ENCODE measurements at places on chromosomes 11 and 22.

DNA sequence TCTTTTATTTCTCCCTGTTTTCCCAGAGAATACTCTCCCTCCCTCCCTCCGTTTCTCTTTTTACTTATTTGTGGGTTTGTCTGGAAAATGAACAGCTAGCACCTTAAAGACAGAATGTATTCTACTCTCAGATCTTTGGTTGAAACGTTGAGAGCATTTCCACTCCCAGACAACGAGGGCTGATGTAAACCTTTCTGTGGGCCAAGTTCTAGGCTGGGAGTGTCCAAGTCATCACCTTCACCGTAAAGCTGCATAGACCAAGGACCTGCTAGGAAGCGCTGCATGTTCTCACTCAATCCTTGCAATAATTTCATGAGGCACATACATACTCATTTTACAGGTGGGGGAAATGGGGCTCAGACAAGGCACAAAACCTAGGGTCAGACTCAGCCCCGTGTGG is 32.4 kb downstream of the MYH9 start:
- no peak for DNase-seq

DNA sequence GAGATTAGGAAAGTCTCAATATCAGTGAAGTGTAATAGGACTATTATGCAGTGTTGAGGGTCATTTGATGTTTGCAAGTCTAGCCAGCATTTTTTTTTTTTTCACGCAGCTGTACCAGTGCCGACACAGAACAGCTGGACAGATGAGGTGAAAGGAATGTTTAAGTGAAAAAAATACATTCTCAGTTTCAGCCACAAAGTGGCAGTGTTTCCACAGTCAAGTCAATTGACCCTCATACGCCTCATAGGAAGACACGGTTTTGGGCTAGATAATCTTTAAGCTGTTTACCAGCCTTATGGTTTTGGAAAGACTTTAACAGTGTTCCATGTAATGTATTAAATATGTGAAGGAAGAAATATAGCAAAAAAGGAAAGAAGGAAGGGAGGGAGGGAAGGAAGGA is 349.9 kb upstream of the ANO3 start:
- no peak for DNase-seq

DNA sequence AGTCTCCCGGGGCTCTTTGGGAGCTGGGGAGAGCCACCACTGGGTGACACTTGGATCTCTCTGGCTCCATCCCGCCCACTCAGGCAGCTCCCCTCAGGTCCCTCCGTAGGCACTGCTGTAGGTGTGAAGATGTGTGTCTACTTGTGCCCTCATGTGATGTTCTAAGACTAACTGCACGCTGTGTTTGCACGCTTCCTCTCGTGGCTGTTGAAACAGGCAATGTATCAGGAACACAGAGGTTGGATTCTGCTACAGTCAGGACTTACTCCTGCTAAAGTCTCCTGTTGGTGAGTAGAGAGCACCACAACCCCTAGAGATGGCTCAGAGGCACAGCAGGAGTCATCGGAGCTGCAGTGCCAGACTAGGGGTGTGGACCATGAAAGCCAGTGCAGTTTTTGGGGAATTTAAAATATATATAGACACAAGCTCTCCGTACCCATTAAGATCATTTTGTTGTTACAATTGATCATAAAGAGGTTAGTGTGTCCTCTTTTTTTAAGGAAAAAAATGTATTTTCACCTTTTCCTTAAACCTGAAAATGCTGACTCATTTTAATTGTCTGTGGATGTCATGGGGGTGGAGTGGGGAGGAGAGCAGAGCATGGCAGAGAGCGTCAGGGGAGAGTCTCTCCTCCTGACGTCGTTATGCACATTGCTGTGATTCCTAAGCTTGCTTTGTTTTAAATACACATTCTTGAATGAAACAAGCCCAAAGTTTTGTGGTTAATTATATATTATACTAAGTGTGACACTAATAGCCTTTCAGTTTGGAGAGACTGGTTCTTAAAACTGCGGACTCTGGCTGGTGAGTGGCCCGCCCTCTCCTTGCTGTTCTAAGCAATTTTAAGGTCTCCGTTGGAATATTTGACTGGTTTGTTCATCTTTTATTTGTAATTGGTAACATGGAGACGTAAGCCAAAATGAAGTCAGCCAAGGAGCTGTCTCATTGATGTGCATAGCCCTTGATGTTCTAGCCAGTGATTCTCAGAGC is 16.2 kb upstream of the CTTN start:
- no peak for DNase-seq

DNA sequence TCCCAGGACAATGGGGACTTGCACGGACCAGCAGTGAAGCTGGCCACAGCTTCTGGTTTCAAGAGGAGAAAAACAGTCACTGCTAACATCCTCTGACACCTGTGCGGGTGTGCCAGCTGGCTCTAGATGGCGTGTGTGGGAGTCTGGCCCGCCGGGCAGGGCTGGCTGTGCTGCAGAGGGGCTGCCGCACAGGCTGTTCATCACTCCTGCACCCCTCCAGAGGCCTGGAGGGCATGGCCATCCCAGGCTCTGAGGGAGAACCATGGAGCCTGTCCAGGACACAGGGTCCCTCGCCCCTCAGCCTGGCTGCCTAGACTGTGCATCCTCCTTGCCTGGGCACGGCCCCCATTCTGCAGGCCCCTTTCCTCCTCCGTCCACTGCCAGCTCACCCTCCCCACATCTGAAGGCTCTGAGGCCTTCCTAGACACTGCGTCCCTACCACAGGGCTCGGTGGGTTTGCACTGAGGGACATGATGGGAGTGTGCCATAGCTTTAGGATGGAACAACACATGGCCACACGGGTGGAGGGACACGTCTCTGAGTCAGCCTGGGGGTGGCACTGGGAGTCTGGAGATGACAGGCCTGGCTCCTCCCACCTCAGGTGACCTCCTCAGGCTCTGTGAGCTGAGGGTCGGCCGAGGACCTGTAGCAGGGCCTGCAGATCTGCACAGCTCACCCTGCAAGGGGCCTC is 42.1 kb upstream of the GNB1L start:
- DNase-seq: no peak

DNA sequence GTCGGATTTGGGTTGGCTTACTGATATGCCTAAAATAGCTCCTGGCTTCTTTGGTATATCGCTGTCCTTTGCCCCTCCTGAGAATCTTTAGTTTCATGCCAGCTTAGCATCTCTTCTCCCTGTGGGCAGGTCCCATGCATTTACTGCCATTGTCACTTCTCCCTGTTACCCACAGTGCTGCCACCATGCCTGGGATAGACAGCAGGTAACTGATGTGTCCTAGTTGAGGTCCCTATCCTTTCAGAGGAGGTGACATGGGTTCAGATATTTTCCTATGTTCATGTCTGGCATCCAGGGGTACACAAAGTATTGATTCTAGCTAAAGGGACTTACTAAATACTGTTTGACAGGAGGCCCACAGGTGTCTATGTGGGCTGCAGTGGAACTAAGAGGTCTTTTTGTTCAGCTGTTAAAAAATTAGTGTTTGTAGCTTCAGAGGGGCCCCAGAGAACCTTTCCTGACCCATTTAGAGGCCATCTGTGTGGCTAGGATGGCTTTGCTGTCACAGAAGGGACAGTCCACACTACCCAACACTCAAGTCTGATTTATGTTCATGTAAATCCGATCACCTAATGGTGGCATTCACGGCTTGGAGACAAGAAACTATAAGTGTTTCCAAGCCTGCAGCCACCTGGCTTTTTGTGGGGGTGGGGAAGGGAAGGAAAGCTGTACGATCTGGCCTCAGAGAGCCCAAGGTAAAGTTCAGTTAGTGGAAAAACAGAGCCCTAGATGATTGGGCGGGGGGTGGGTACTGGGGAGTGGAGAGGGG is 8.5 kb downstream of the TIMP3 start:
- no peak for DNase-seq
